ENCODE measurements at places on chromosomes 13 and 19.

GRCh38 chr19:18001777-18002345 lies 6.1 kb upstream of the ARRDC2 start:
- no peak for DNase-seq

GRCh38 chr13:110643768-110644421 lies 28.6 kb downstream of the NAXD start:
- DNase-seq, result no peak

- no peak for DNase-seq
Measured at GRCh38 chr13:39148513-39148961, 110.3 kb downstream of the NHLRC3 start.

GRCh38 chr13:112759827-112760226 lies 70.0 kb downstream of the ATP11A start:
- DNase-seq, result no peak

- no peak for DNase-seq
Measured at GRCh38 chr13:27638001-27638400, 16.3 kb downstream of the POLR1D start.

GRCh38 chr19:6032381-6032780 lies 54.4 kb upstream of the RANBP3 start:
- DNase-seq, result no peak

Measured in ureter (tissue), 1 donor.